ENCODE measurements at places on chromosomes 12 and 14.

- DNase-seq, result peak; percentile 57
Measured at GRCh38 chr14:102255401-102256190, 49.4 kb downstream of the MOK start.

GRCh38 chr14:98323836-98324235 is 948.2 kb downstream of the BCL11B start:
- no peak for DNase-seq

- DNase-seq, result peak; percentile 70
Measured at GRCh38 chr12:113334786-113335539, at the start of gene SLC8B1. Gene SLC8B1, minus strand, starts transcription at chr12:113335109. Its CDS starts 2,231 bp downstream, at chr12:113332878.

DNA sequence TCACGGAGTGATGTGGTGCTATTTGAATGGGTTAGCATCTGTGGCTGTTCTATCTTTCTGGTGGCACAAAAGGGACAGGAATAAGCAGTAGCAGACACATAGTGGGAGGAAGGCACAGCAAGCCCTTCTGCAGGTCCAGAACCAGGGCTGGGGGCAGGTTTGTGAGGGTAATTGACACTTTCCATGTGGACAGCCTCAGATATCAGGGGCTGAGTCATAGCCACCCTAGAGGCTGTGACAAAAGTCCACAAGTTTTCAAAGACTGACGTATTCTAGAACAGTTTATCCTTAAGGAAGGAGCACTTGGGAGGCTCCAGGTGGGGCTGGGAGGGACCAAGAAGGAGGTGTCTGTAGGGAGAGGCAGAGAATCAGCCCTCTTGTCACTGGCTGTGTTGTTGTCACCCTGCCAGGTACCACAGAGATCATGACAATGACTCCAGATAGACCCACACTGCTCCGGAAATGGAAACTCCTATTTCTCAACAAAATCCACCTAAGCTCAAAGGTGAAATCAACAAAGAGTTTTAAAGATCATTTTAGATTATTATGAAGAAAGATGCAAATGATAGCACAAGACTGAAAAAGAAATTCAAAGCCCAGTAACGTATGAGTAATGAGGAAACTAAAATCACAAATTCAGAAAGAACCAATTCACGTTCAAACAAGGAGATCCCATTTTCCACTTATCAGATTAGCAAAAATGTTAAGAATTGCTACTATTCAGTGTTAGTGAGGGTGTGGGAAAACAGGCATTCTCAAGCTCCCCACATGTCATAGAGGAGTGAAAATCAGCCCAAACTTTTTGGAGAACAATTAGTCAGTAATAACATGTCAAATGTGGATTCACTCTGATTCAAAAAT is 48.3 kb downstream of the NFKBIA start:
- peak; percentile 71 for DNase-seq

DNA sequence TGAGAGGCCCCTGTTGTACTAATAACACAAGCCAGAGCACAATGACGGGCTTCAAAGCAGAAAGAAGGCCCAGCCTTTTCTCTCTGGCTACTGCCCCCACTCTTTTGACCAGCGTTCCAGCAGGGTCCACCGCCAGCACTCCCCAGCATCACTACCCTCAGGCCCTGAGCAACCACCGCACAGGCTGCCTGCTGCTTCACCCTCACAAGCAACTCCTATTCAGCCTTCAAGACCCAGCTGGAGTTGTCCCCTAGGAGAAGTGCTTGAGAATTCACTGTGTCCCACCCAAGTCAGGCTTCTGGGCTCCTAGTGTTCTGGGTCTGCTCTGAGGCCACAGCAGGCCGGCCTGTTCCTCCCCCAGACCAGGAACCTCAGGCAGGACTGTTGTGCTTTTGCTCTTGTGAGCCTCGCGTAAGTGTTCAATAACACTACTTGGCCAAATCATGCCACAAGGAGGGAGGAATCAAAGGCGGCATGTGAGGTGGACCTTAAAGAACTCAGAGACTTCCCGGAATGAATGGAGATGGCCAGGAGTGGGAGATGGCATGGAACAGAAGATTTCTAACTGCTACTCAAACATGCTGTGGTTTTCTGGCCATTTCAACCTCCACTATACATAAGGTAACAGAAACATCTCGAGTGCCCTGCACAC is 83.3 kb upstream of the GPR68 start:
- DNase-seq, result no peak

GRCh38 chr12:106136263-106136662 is 2.5 kb downstream of the NUAK1 start:
- DNase-seq, result peak; percentile 84

DNA sequence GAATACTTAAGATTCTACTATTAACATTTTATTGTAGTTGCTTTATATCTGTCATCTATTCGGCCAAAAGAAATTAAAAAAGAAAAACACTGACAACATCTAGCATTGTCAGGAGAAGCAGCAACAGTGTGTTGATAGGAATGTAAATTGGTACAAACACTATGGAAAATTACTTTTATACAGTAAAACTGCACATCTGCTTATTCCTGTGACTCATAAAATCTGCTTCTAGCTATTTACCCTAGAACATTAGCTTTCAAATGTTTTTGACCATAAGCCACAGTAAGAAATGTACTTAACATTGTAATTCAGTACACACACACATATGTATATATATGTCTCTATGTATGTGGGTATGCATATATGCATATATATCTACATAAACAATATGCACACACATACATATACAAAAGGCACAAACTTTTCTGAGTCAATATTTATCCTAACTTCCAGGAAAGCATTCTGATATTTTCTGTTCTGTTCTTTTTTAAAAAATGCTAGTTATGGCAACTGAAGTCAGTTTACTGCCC is 278.9 kb upstream of the GARIN2 start:
- DNase-seq, result peak; percentile 25

DNA sequence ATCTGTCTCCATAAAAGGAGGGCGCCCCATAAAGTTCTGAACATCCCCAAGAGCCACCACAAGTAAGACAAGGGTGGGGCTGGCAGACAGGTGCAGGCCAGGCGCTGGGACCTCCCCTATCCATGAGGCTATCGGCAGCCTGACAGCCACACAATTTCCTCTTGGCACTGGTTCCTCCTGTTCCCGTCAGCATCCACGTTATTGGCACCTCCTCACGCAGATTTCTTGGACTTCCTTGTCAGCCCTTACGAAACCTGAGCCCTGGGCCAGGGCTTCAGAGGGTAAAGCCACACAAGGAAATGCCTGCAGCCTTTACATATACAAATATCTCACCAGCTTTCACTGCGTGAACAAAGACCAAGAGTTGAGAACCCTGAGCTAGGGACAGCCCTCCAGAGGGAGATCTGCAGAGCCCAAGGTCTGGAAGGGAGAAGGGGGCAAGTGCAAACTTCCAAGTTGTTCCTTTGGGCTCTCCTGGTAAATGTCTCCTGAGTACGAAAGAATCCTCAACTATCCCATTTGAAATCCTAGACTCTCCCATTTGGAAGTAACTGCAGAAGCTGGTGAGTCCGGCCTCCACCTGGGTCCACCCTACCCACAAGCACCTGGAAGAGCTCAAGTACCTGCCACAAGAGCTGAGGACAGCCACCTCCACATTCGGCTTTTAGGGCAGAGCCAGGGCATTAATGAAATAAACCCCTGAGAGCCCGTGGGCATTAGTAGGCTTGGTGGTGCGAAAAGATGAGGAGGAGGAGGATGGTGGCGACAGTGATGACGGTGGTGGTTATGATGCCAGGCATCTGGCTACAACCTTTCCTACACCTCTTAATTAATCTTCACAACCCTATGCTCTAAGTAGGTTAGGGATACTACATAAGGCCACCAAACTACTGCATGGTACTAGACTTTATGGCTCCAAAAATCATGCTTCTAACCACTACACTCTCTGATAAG is 5.5 kb upstream of the TC2N start:
- DNase-seq, result peak; percentile 85

GRCh38 chr14:79949906-79950305 is 261.4 kb downstream of the DIO2 start:
- no peak for DNase-seq

GRCh38 chr12:96409731-96410130 is 9.5 kb upstream of the CDK17 start:
- no peak for DNase-seq

GRCh38 chr12:124396544-124397398 is 101.9 kb downstream of the RFLNA start:
- DNase-seq, result no peak

GRCh38 chr12:28563286-28563685 is 373.0 kb downstream of the CCDC91 start:
- DNase-seq, result peak; percentile 31

DNA sequence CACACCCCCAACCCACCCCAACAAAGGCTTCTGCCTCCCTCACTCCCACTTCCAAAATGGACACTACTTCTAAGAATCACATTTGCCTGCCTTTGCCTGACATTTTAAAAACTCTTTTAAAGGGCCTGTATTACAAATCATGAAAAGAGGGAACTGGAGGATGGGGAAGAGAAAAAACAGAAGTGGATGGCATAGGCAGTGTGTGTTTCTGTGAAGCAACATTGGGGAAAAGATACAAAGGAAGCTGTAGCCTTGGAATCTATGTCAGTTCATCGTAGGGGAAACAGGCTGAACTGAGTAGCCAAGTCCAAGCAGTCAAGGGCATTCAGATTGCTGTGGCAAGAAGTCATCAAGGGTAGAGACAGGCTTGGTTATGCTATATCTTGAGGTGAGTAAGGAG is 273.9 kb downstream of the BTG1 start:
- DNase-seq, result no peak

DNA sequence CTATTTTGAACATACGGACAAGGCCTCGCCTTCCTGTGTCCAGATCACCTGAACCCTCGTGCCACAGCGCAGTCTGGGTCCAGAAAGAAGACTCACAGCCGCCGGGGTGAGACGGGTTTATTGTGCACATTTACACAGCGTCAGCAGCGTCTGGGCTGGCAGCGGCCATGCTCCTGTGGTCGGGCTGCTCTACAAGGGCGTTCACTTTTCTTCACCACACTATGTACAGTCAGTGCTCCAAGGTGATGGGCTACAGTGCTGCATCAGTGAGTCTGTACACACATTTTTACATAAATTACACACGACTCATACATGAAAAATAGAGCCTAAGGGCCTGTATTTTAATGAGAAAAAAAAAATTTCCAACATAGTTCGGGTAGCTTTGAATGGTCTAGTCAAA is 18.0 kb downstream of the ZFYVE21 start:
- peak; percentile 37 for DNase-seq

GRCh38 chr12:64625243-64626077 is 15.2 kb downstream of the RASSF3 start:
- peak; percentile 88 for DNase-seq

- no peak for DNase-seq
Measured at GRCh38 chr12:2923057-2923456, 32.4 kb downstream of the TULP3 start.

DNA sequence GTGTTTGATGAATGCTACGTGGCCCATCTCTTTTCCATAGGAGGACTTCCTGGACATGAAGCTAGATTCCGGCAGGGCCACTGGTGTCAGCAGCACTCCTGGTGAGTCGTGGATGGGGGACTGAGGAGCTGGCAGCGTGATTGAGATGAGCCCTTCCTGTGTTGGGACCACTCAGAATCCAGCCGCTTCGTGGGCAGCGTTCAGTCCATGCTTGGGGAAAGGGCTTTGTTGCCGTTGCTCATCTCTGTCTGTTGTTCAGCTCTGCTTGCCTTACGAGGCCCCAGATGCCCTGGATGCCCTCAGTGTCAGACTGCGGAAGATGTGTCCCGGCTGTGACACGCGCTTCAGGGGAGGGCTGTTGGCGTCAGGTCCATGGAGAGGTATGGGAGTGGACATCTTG is 127.1 kb upstream of the RTL1 start:
- DNase-seq, result no peak

GRCh38 chr12:110844131-110844530 is 2.7 kb upstream of the CCDC63 start:
- DNase-seq, result no peak

DNA sequence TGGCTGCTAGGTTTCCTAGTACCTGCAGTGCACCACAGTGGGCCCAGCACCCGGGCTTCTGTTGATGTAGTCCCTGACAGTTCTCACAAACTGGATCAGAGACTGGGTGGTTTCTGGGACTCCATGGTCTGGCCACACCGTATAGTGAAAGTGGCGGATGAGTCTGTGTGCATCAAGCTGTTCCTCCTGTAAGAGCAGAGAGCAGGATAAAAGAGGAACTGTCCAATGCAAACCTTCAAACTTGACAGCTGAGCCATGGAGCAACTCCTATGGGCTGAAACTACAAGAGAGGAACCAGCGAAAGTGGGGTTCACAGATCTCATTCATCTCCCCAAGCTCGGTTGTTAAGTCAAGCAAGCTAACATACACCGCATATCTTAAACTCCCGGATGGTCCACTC is 102.8 kb downstream of the PTPRB start:
- no peak for DNase-seq

DNA sequence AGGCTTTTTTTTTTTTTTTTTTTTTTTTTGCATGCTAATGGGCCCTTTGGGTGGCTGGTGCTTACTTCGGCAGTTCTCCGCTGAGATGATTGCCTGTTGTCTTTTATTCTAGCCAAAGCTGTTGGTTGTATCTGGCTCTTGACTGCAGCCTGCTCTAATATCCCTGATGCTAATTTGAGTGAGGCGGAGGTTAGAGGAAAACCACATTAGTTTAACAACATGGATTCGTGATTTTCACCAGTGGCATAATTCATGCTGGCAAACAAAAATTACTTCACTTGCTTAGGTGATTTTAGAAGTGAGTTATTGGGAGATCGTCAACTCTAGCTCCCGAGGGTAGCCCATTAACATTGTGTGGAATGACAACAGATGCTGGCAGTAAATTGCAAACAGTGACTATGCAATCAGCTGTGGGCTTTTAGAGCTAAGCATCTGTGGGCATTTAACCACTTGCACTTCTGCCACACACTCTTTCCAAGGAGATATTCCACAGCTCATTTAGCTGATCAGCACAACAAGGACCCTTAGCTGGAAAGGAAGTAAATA is 97.6 kb upstream of the ZDHHC17 start:
- no peak for DNase-seq

DNA sequence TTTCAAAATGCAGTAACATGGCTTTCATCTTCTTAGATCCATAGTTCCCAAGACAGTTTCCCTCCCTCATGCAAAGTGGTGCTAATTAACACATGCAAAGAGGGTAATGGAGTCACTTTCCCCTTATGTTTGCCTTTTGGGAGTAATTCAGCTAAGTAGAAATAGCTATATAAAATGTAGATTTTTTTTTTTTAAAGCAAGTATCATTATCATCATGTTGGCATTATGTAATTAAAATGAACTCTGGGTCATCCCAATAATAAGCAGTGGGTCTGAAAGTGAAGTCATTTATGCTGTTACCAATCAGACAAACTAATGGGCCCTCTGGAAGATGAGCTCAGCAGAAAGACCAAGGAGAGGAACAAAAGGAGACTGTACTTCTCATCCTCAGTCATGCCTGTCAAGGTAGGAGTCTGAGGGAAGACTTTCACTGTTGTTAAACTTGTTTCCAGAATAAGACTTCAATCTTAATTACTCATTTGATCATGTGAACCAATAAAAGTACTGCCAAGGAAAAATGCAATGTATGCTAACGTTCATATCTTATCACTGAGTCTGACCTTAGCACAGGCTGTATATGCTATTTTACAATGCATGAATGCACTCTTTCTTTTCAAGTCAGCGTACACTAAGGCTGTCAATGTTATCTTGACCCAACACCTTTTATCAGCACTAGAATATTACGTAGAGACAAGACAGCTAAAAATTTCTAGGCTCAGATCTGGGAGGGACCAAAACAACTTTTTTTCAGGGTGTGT is 26.8 kb downstream of the AREL1 start:
- DNase-seq, result no peak
